ENCODE measurements at places on chromosomes 1 and 21.

GRCh38 chr1:180542113-180542837 is 16.5 kb upstream of the OVAAL start:
- no peak for DNase-seq

- no peak for DNase-seq
Measured at GRCh38 chr1:182607566-182607965, 3.4 kb upstream of the RGS16 start.

DNA sequence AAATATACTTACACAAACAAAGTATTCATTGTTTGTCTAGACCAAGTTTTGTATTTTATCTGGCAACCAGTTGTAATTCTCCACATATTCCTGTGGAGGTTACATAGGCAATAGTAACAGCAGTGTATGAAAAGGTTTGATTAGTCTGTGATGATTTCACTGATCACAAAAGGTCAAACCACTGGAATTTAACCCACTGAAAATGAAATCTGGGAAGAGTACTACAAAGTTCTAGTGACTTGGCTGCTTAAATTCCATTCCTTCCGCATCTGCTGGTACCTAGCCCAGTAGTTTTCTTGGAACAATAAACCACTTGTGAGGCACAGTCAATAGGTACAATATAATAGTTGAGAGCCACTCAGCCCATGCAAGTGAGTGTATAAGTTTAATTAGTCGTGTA is 205.4 kb downstream of the NFIA start:
- no peak for DNase-seq

GRCh38 chr1:97505289-97505688 is 415.5 kb downstream of the DPYD start:
- DNase-seq = no peak

DNA sequence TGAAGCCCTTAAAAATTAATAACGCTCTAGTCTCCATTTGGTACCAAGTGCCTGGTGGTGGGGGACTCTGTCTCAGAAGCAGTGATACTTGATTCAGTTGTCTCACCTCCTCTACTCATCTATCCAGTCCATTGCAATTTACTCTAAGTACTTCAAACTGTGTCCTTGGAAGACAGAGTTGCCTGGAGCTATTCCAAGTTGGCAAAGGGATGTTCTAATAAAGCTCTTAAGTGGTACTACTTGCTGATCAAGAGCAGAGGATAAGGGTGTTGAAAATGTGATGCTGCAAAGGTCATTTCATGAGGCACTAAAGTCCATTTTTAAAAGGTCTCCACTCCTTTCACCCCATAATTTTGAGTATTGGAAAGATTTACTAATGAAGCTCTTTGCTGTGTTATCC is 142.2 kb downstream of the NFIA start:
- DNase-seq = no peak

GRCh38 chr1:32200226-32201010 is at the start of gene CCDC28B:
CCDC28B (plus strand) TSS chr1:32200595; CDS start chr1:32201936, 1,341 bp downstream.
- no peak for DNase-seq

- DNase-seq = no peak
Measured at GRCh38 chr1:22064751-22065402, 12.4 kb downstream of the CDC42 start.

DNA sequence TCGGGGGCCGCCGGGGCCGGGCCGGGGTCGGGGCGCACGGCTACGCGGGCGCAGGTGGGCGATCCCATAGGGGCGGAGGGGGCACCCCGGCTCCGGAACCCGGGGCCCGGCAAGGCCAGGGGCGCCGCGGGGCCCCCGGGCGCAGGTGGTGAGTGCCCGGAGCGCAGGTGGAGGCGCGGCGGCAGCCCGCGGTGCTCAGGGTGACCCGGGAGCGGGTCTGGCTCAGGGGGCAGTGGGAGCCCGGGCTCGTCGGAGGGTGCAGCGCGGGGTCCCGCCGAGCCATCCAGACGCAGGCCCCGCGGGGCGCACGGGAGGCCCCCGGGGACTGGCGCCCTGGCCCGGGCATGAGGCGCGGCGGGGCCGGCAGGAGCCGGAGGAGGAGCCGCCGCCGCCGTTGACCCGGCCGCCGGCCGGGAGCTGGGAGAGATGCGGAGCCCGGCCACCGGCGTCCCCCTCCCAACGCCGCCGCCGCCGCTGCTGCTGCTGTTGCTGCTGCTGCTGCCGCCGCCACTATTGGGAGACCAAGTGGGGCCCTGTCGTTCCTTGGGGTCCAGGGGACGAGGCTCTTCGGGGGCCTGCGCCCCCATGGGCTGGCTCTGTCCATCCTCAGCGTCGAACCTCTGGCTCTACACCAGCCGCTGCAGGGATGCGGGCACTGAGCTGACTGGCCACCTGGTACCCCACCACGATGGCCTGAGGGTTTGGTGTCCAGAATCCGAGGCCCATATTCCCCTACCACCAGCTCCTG is 489 bp downstream of the CELSR2 start:
- DNase-seq = no peak

DNA sequence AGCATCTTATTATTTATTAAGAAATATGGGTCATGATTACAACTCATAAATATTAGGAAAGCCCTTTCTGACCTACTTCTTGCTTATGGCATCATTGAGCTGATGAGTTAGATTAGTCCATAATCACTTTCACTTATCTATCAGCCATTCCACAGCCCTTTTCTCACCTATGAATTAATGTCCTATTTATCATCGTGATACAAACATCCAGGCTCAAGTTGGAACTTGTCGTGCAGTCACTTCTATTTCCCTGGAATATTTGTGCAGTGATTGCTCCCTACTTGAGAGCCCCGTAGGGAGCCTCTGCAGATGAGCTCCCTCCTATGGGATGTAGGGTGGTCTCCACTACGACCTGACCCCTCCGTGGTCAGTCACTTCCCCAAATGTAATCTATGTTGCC is 8.1 kb upstream of the F3 start:
- no peak for DNase-seq

GRCh38 chr1:20194757-20195461 is 8.6 kb upstream of the PLA2G2C start:
- DNase-seq = peak; percentile 54

DNA sequence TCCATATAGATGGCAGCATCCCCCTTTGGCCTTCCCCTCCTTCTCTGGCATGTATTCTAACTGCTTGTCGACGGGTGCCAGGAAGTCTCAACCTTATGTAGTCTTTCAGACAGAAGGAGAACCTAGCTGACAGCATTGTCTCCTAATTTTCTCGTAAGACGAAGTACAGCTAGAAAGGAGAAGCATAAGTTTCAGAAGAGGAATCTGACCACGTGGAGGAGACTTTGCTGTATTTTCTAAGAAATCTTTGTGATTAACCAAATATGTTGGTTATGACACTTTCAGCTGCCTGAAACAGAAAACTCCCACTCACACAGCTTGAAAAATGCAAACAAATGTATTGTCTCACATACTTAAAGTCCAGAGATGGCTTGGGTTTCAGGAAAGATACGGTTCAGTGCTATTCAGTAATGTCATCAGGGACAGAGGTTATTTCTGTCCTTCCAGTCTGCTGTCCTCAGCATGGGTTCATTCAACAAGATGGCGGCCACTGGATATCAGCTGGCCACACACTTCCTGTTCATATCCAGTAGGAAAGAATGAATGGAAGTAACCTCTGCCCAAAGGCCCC is 109.5 kb upstream of the ZNF648 start:
- DNase-seq = no peak

DNA sequence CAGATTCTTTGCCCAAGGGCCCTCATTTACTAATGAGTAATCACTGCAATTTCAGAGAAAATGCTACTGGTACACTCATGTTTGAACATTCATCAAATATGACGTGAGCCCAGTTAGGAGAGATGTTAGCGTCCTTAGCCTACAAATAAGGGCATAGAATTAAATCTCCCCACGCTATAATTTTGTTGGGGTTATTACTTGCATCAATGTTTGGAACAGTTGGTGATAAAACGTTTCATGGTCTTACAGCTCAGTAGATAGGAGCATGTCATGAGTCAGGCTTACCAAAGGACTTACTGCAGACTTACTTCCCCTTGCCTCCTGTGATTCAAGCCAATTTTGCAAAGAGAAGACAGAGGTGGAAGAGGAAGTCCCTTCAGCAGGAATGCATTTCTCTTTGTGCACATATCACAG is 304.0 kb downstream of the KIF26B start:
- no peak for DNase-seq

DNA sequence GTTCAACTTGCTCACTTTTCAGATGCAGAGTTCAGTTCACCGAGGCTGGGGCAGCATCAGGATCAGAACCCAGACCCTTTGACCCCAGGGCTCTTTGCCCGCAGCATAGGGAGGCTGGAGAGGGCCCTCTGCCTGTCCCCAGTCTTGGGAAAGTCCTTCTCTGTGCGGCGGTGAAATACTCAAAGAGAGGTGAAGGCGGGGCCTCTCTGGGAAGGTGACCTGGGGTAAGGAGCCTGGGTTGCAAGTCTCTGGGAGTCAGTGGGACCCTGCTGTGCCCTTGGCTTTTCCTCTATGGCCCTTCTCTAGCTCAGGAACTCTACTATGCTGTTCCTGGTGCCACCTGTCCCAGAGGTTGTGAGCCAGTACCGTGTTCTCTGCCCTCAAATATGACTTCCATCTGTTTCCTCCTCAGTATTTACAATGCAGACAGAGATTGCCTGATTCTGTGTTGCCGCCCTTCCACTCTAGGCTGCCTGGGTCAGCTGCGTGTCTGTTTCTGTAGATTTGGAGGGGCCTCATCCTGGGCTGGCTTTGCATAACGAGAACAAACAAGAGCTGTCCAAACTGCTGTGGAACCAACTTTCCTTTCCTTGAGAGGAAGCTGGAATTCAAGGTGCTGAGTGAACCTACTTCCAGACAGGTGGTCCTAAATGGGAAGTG is 18.7 kb upstream of the ZBTB21 start:
- DNase-seq = no peak

- no peak for DNase-seq
Measured at GRCh38 chr1:185377831-185378230, 60.8 kb upstream of the IVNS1ABP start.

GRCh38 chr1:179921981-179922872 is 32.4 kb upstream of the CEP350 start:
- no peak for DNase-seq

- DNase-seq = no peak
Measured at GRCh38 chr21:18117176-18117575, 127.5 kb upstream of the CHODL start.

DNA sequence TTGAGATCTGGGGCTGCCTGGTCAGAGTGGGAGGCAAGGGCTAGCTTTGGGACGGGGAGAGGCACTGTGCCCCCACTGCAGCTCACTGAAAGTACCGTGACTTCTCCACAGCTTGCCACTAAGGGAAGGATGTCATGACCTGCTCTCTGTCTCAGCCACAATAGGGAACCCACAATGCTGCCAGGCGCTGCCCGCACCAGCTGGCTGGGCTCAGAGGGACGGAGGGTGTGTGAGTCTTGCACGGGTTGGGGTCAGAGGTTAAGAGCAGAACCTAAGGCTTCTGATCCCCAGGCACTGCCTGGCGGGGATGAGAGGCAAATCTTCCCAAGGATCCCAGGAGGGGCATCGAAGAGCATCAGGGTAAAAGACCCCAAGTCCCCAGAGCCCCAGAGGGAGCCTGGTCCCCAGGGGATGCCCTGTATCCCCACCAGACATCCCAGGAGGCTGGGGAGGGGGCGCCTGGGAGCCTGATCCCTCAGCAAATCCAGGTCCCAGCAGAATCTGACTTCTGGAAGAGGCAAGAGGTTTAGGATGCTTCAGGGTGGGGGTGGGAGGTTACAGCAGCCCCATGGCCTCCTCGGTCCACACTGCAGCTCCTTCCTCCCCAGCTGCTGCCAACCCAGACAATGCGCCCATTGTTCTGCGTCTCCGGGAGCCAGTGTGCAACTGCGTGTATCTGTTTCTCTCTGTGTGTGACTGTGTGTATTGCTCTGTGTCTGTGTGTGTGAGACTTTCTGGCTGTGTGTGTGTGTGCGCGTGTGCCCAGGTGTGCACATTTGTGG is 2.0 kb upstream of the MARCKSL1 start:
- DNase-seq = no peak

DNA sequence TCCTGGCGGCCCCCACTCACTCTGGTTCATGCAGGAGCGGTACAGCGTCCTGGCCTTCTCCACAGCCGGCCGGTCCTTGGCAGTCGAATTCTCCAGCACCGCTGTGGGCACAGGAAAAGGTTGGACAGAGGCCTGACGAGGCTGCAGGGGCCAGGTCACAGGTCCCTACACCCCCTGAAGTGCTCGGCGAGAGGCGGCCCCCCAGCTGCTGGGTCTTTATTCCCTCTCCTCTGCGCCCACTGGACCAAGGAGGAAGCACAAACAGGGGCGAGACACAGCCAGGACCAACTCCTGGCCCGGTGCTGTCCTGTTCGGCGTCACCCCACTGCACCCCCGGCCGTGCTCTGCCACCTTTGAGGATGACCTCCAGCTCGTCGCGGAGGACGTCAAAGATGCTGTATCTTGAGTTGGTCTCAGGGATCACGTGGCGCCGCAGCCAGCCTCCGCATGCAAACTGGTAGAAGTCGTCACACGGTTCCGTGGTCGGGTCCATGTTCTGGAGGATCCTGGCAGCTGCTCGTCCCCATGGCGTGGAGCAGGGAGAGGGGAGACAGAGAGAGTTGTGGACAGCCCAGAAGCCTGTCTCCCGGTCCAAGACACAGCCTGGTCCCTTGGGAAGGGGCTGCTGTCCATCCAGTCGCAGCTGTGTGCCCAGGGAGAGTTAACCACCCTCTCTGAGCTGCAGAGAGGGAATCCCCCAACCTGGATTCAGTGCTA is 22.9 kb downstream of the PRXL2B start:
- DNase-seq = no peak

DNA sequence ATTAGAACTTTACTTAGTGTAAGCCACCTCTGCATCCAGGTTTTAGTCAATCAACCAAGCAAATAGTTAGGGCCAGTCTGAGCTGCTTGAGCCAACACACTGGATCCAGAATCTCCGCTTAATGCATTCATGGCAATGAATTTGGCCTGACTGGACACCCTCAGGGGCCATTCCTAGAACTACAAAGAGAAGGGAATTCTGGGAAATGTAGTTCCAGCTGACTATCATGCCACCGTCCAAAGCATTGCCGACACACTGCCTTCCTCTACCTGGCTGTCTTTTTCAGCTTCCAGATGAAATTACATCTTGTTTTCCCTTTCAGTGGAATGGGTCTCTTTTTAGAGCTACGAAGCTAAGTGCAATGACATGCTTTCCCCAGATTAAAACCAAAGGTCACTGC is 163.0 kb upstream of the IGSF21 start:
- DNase-seq = no peak

DNA sequence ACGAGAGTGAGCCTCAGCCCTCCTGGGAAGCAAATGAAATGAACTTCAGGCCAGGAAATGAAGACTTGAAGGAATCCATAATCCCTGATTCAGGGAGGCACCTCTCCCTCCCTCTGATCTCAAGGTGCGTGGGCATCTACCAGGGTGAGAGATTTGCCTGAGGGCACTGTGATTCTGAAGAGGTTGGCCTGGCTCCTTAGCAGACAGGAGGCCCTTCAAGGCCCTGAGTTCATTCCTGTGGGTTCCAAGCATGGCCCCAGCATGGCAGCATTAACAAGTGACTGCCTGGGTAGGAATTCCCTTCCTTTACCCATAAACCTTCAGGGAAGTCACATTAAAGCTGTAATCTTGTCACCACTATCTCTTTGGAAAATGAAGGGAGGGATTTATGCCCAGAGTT is 29.8 kb upstream of the IFNGR2 start:
- DNase-seq = no peak

Data from activated CD8-positive, alpha-beta memory T cell treated with anti-CD3 and anti-CD28 coated beads for 1 hour (primary cell).